Fibroblast of the aortic adventitia (primary cell): ENCODE measurements at places on chromosomes 2 and 18. TPM values are rescaled to one million over a fixed set of nuclear protein-coding genes. Genes with fewer than 3 reads are reported as not detected.

DNA sequence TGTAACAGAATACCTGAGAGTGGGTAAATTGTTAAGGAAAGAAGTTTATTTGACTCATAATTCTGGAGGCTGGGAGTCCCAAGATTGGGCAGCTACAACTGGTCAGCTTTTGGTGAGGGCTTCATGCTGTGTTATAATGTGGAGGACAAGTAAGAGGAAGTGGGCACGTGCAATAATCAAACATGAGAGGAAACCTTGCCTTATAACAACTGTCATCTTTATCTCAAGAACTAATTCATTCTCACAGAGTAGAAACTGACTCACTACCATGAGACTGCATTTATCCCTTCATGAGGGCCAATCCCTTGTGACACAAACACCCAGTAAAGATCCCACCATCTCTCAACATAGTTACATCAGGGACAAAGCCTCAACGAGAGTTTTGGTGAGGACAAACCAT is 318.1 kb upstream of the NT5C1B start:
- DNase-seq, result peak; percentile 51

- no peak for DNase-seq
These were observed 863.7 kb downstream of the MBD2 start for GRCh38 chr18:53360501-53361443.

DNA sequence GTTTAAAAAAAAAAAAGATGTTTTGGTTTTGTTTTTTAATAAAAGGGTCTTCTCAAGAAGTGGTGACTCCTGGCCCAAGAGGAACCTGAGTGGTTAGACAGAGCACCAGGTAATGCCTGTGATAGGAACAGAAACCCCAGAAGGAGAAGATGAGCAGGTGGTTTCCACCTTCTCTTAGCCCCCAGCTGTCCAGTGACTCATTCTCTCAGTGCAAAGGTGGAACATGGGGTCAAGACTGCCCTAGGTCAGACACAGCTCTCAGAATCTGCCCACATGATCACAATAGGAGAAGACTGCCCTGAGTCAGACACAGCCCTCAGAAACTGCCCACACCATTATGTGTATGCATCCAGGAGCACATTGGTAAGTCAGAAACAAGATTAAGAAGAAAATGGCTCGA is 61.8 kb downstream of the TBC1D8 start:
- DNase-seq, result no peak

- DNase-seq, result peak; percentile 68
These were observed 153.4 kb downstream of the CAPN13 start for GRCh38 chr2:30653847-30654246.

- DNase-seq, result no peak
These were observed 79.6 kb upstream of the B3GNT7 start for GRCh38 chr2:231315896-231316295.

GRCh38 chr2:23012499-23012898 is 372.5 kb upstream of the KLHL29 start:
- DNase-seq, result no peak

GRCh38 chr2:14517731-14518130 is 114.8 kb upstream of the LRATD1 start:
- DNase-seq, result no peak

DNA sequence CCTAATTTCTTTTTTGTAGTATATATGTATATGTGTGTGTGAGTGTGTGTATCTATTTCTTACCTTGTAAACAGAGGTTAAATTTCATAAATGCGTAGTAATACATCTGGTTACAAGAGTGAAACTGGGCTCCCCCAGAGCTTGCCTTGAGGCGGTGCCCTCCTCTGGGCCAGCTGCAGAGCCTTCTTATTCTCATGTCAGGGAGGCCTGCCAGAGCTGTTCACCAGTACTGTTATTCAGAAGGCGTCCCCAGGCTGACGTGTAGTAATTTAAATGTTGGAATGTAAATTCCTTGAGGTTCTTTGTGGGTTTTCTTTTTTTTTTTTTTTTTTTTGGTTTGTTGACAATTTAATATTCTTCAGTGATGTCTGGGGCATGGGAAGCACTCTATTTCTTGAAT is 11.2 kb downstream of the COPS8 start:
- peak; percentile 77 for DNase-seq

GRCh38 chr2:210527286-210527685 is 29.1 kb upstream of the CPS1 start:
- DNase-seq, result no peak

GRCh38 chr2:175808078-175808477 is 194.0 kb downstream of the LNPK start:
- no peak for DNase-seq

DNA sequence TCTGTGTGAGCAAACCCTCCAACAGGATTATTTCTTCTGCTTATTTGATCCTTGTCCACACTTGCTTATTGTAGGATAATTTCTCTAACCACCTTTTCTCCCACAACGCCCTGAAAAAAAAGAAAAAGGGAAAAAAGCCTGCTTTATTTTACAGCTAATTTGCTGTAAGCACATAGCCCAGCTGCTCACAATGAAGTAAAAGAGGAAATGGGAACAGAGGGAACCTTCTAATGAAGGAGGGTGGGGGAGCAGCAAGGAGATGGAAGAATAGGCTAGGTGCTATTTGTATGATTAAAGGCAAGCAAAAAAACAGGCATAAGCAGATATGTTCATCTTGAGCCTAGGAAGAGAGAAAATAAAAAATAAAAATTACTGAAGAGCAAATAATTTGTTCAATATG is 331.6 kb downstream of the TXNL1 start:
- DNase-seq, result no peak

DNA sequence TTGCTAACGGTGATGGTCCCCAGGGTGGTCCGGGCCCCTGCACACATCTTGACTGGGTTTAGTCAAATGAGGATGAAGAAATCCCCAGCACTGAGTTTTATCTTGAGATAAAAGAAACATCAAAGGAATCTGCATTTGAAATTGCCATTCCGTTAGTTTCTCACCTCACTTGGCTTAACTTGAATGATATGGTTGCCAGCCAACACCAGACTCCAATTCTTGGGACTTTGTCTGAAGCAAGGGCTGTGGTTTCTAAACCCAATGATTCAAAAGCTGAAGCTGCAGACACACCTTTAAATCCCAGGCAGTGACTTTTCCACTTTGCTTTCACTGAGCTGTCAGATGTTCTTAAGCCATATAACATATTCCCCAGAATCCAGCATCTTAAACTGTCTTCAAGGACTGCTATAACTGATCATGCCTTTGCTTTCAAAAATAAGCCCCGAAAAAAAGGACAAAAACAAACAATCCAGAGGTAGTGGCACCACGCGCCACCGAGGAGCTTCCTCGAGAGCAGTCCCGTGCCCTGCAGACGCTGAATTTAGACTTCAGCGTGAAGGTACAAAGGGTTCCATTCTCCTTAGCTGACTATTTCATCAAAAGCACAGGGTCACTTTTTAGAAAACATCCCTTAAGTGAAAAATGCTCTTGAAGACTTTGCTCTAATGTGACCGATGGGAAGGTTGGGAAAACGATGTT is 189.3 kb downstream of the HDAC4 start:
- peak; percentile 29 for DNase-seq

Gene ZNF24
- total RNA-seq, result 16.5 and 29.4 TPM in 2 replicates

Gene AAMP
- 64.4 and 262 TPM in 2 replicates for total RNA-seq

Gene RND3
- total RNA-seq, result 154 and 321 TPM in 2 replicates

Gene E2F6
- 9.5 and 11.3 TPM in 2 replicates for total RNA-seq

Gene GPR45
- total RNA-seq, result not detected in 2 replicates

Gene CCDC74A
- 15.1 and 34.4 TPM in 2 replicates for total RNA-seq

Gene SERPINB4
- total RNA-seq, result not detected in 2 replicates

Gene FIGN
- total RNA-seq, result 2.5 and 4.1 TPM in 2 replicates
